HL-60 (cell line): ENCODE measurements at places on chromosomes 1 and 21.

DNA sequence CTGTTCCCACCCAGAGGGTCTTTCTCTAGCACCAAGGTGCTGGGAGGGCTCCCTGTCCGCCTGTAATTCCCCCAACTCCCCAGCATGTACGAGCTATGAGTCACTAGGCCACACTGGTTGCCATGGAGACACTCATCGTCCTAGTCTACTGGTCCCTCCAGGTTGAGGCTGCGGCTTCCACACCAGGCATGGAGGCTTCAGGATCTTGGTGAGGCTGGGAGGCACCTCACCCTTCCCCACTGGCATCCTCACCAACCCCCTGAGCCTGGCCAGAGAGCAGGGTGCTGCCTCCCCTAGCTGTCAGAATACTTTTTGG lies 75.6 kb upstream of the KAZN start:
- no peak for DNase-seq

DNA sequence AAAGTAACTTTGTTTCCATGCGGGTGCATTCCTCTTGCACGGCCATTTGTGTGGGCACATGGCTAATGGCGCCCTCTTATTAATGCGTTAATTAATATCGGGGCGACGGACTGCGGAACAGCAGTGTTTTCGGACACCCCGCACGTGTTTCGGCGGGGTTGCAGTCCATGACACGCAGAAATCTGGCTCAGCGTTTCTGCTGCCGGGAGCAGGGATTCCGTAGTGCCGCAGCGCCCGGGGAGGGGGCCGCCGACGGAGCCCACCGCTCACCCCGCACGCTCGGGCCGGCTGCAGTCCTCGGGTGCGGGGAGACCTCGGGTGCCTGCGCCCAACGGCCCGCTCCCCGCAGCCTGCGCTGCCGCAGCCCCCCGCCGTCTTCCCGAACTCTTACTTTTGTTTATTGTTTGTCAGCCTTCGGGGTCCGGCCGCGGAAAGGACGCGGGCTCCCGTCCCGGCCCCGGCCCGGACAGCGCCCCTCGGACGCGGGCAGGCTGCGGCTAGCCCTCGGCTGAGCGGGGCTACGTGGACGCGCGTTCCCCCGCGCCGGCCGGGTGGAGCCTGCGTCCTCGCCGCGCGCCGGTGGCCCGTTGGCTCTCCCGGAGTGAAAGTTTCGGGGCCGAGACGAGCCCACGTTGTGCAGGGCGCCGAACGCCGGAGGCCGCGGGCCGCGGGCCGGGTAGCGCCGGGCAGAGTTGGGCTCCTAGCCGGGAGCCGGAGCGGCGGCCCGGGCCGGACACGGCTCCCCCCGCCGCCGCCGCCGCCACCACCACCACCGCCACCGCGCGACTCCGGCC lies 849 bp downstream of the NFIA start:
- DNase-seq, result no peak

GRCh38 chr1:202235003-202235660 lies 41.5 kb downstream of the LGR6 start:
- DNase-seq, result no peak

- no peak for DNase-seq
These were observed 53.6 kb upstream of the ASB17 start for GRCh38 chr1:75985827-75986226.

GRCh38 chr1:181011301-181012202 lies 11.1 kb downstream of the STX6 start:
- DNase-seq, result no peak

DNA sequence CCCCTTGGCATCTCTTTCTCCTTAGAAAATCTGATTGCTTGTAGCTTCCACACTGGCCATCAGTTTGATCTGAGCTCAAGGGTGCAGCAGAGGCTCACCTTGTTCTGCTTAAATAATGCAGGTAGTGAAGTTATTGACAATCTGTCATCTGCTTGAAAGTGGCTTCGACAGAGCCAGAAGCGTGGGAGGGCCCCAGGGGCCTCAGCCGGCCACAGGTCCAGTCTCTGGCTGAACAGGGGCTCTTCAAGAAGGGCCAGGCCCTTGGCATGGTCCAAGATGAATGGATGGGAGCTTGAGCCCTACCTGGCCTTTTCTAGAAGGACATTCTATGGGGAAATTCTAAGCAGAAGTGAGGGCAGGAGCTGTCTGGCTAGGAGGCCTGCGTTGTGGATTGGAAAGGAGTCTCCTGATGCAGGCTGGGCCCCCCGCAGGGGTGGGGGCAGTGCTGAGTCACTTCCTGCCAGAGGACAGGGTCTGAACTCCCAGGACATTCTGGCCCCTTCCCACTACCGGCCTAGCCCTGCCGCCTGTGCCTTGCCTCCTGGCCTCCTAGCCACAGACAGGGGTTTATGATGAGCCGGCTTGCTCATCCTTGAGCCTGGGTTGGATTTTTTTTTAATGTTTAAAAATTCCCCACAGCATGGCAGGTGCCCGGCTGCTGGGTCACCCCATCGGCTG lies 162.3 kb upstream of the VAMP3 start:
- no peak for DNase-seq

- DNase-seq, result no peak
These were observed 2162.7 kb downstream of the NCAM2 start for GRCh38 chr21:23160914-23161313.

- DNase-seq, result no peak
These were observed 24.8 kb downstream of the CNST start for GRCh38 chr1:246591047-246591446.

GRCh38 chr1:67335411-67335810 lies 27.7 kb downstream of the IL12RB2 start:
- DNase-seq, result no peak

DNA sequence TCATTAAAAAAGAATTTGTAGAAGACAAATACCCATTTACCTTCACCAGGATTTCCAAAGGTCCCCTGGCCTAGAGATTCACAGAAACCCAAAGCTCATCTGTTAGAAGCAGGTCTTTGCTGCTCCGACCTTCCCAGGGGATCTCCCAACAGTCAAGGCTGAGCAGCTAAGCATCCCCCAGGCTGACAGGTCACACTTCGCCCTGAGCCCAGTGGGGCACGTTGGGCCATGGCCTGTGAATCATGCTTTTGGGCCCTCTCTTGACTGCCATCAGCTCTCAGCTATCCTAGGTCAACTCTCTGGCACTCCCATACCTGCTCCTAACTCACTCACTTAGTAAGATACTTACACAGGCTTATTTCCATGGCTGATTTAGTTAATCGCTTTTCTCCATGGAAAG lies 157.7 kb downstream of the DSCAM start:
- DNase-seq, result no peak

DNA sequence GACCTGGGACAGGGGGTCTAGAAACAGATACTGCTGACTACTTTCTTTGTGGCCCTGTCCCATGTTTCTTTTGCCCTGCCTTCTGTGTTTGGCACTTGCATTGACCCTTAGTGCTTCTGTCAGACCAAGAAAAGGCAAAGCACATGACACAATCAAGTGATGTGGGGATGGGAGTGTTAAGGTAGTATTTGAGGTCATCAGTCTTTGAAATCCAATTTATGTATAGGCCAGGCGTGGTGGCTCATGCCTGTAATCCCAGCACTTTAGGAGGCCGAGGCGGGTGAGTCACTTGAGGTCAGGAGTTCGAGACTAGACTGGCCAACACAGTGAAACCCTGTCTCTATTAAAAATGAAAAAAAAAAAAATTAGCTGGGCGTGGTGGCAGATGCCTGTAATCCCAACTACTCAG lies 26.0 kb downstream of the SERBP1 start:
- DNase-seq, result no peak

DNA sequence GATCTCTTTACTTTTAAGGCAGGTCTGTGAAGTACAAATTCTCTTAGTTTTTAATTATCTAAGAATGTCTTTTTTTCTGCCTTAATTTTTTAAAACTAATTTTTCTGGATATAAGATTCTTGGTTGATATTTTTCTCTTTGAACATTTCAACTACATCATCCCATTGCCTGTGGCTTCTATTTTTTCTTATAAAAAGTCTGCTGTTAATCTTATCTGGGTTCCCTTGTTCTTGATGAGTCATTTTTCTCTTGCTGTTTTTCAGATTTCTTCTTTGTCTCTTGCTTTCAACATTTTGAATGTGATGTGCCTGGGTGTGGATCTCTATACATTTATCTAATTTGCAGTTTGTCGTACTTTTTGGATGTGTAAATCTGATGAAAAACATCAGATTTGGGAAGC lies 525.2 kb upstream of the PBX1 start:
- DNase-seq, result no peak
